ENCODE measurements at places on chromosomes 12 and 14.

DNA sequence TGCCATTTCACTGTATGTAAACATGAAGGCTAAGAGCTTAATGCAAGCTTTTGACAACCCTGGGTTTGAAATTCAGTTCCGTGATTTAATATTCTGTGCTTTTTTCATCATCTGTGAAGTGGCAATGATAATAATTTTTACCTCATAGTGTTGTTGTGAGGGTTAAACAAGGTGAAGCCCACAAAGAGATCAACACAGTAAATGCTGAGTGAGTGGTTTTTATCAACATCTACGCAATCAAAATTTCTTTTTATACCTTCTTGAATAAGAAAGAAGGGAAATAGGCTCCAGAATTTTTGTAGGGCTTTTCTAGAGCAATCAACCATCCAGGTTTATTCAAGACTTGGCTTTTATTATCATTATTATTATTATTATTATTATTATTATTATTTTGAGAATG, 490.8 kb downstream of the SOX5 start:
- no peak for DNase-seq

- DNase-seq = no peak
These were observed 13.6 kb downstream of the ARHGEF40 start for GRCh38 chr14:21083565-21084325.

DNA sequence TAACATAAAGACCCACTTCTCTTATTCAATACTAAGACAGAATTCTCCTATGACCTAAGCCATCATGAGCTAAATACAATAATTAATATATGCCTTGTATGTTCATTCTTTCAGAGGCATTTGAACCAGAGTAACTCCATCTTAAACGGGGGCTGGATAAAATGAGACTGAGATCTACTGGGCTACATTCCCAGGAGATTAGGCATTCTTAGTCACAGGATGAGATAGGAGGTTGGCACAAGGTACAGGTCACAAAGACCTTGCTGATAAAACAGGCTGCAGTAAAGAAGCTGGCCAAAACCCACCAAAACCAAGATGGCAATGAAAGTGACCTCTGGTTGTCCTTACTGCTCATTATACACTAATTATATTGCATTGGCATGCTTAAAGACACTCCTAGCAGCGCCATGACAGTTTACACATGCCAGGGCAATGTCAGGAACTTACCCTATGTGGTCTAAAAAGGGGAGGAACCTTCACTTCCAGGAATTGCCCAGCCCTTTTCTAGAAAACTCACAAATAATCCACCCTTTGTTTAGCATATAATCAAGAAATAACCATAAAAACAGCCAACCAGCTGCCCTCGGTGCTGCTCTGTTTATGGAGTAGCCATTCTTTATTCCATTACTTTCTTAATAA, 260.7 kb downstream of the SSPN start:
- no peak for DNase-seq

- DNase-seq = no peak
These were observed 231.5 kb downstream of the MSRB3 start for GRCh38 chr12:65510007-65510406.

DNA sequence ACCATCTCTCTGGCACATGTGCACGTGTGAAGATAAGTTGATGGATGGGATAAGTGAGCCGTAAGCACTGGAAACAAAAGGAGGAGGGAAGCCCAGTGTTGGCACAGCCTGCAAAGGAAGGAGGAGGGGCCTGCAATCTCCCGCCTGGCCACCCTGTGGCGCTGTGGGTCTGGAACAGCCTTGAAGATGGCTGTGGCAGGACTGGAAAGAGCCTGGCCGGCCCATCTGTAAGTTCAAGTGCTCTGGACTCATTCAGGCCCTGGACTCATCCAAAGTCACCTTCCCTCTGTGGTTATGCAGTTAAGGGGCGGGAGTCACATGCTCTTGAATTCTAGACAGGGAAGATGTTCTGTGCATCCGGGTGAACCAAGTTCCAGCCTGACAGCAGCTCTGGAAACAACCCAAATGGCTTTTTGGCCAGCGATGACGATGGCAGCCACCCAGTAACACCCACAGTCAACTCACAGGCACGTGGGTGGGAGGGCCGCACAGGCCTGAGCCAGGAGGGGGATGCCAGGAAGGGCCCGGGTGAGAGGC, 50.4 kb downstream of the CHGA start:
- no peak for DNase-seq

GRCh38 chr14:33454022-33454595, 496.8 kb downstream of the EGLN3 start:
- DNase-seq = no peak

GRCh38 chr12:86914721-86915120, 658.5 kb upstream of the MGAT4C start:
- DNase-seq = no peak

Measured in T-helper 9 cell (primary cell).